Regular cardiac myocyte (primary cell): ENCODE measurements at places on chromosomes 1 and 21. TPM values are rescaled to one million over a fixed set of nuclear protein-coding genes. Genes with fewer than 3 reads are reported as not detected.

Gene ARHGAP29
- 60.3 and 96.6 TPM in 2 replicates for total RNA-seq

Gene SRGAP2
- total RNA-seq, result 35.7 and 47.4 TPM in 2 replicates

Gene SEC16B
- 1.7 and 2.3 TPM in 2 replicates for total RNA-seq

Gene IL19
- total RNA-seq, result 0.28 TPM in 1 of 2 replicates, not detected in the other

Gene RAP1GAP
- total RNA-seq, result under 0.01 and 0.56 TPM in 2 replicates

Gene PTPN7
- not detected in 2 replicates for total RNA-seq

Gene SLC1A7
- total RNA-seq, result 0.58 and 1.1 TPM in 2 replicates

Gene ANGPTL7
- total RNA-seq, result under 0.01 TPM in 1 of 2 replicates, not detected in the other

Gene RAB7B
- 3.1 and 3.7 TPM in 2 replicates for total RNA-seq

Gene WNT9A
- 0.28 and 0.38 TPM in 2 replicates for total RNA-seq

Gene TTLL7
- total RNA-seq, result 15.0 and 19.4 TPM in 2 replicates

Gene PALMD
- total RNA-seq, result 6.9 and 31.9 TPM in 2 replicates

Gene ZNF687
- 7.1 and 7.6 TPM in 2 replicates for total RNA-seq

Gene TUFT1
- 7.7 and 11.3 TPM in 2 replicates for total RNA-seq

Gene BPNT1
- 26.2 and 38.7 TPM in 2 replicates for total RNA-seq

Gene RIPK4
- 0.38 and 1.7 TPM in 2 replicates for total RNA-seq

Gene NBPF10
- total RNA-seq, result 2.5 and 3.1 TPM in 2 replicates

Gene LCE3D
- total RNA-seq, result not detected in 2 replicates

Gene USP21
- 5.8 and 7.3 TPM in 2 replicates for total RNA-seq

Gene SPATA1
- under 0.01 and 0.96 TPM in 2 replicates for total RNA-seq

Gene XCL1
- not detected in 2 replicates for total RNA-seq

Gene SLC45A1
- total RNA-seq, result 1.2 and 1.4 TPM in 2 replicates

Gene SPRR2G
- total RNA-seq, result not detected in 2 replicates

Gene F3
- 6.7 and 51.6 TPM in 2 replicates for total RNA-seq

Gene BATF3
- 3.9 and 6.5 TPM in 2 replicates for total RNA-seq

Gene CRNN
- not detected in 2 replicates for total RNA-seq

Gene LIN9
- 2.8 and 8.4 TPM in 2 replicates for total RNA-seq

Gene UBE2U
- total RNA-seq, result not detected in 2 replicates

Gene GMEB1
- total RNA-seq, result 8.7 and 14.8 TPM in 2 replicates

Gene TSPAN1
- 0.56 and 0.58 TPM in 2 replicates for total RNA-seq

Gene C1orf141
- total RNA-seq, result not detected in 2 replicates

Gene SAMD13
- 0.56 and 0.77 TPM in 2 replicates for total RNA-seq

Gene PLPP3
- 72.3 and 110 TPM in 2 replicates for total RNA-seq

Gene TCP10L
- 0.19 and 0.85 TPM in 2 replicates for total RNA-seq

Gene S100A9
- not detected in 2 replicates for total RNA-seq

Gene FCRL6
- total RNA-seq, result not detected in 2 replicates

Gene ADAM30
- not detected in 2 replicates for total RNA-seq

Gene NR0B2
- total RNA-seq, result not detected in 2 replicates

Gene TFF3
- 0.58 TPM in 1 of 2 replicates, not detected in the other for total RNA-seq

Gene ETV3L
- not detected in 2 replicates for total RNA-seq

Gene NBPF4
- total RNA-seq, result not detected in 2 replicates

Gene FAM76A
- total RNA-seq, result 10.5 and 14.9 TPM in 2 replicates
